ENCODE measurements at places on chromosomes 1 and 21.

DNA sequence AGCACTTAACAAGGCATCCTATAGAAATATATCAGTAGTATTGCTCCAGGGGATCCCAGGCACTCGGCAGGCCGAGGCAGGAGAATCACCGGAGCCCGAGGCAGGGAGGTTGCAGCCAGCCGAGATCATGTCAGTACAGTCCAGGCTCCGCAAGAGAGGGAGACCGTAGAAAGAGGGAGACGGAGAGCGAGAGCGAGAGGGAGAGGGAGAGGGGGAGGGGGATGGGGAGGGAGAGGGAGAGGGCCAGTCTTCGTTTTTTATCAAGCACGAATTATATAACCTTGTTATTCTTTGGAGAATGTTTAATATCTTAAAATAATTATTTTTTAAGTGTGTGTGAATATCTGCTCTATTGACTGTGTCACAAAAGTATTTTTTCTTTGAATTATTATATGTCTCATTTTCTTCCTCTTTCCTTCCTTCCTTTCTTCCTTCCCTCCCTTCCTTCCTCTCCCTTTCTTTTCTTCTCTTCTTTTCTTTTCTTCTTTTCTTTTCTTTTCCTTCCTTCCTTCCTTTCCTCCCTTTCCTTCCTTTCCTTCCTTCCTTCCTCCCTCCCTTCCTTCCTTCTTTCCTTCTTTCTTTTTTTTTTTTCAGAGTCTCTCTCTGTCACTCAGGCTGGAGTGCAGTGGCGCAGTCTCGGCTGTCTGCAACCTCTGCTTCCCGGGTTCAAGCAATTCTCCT lies 233.7 kb downstream of the SRGAP2C start:
- DNase-seq = no peak

- DNase-seq = no peak
Observed at GRCh38 chr1:38925391-38925790, 16.2 kb downstream of the RHBDL2 start.

DNA sequence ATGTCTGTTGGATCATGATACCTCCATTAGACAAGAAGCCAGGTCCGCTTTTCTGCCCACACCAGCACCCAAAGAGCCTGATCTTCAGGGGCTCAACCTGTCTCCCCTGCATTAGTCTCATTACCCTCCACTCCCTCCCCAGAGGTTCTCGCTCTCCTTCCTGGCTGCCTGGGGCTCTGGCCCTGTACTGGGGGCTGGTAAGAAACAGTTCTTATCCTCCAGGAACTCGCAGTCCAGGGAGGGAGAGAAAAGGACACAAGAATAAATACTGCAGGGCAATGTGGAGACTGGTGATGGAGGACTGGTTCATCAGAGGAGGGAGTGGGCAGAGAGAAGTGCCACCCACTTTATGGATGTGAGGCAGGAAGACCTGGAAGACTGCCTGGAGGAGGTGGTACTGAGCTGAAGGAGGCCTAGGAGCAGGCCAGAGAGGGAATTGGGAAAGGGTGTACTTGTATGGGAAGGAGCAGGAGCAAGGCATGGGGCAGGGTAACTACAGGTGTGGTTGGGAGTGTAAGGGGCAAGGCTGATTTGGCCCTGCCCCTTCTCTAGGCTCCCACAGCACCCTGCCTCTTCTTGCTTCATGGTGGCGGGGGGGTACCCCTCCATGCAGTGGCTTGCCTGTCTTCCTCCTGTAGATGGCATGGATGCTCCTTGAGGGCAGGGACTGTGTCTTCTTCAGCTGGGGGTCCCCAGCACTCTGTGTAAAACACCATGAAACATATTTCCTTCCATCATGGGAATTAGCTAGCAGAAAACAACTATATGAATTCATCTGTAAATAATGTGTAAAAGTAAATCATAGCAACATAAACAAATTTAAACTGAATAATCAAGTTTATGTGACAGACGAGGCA lies 5.0 kb downstream of the LRRC71 start:
- DNase-seq = no peak

GRCh38 chr1:210259561-210259960 lies 27.0 kb downstream of the SERTAD4 start:
- DNase-seq = no peak

DNA sequence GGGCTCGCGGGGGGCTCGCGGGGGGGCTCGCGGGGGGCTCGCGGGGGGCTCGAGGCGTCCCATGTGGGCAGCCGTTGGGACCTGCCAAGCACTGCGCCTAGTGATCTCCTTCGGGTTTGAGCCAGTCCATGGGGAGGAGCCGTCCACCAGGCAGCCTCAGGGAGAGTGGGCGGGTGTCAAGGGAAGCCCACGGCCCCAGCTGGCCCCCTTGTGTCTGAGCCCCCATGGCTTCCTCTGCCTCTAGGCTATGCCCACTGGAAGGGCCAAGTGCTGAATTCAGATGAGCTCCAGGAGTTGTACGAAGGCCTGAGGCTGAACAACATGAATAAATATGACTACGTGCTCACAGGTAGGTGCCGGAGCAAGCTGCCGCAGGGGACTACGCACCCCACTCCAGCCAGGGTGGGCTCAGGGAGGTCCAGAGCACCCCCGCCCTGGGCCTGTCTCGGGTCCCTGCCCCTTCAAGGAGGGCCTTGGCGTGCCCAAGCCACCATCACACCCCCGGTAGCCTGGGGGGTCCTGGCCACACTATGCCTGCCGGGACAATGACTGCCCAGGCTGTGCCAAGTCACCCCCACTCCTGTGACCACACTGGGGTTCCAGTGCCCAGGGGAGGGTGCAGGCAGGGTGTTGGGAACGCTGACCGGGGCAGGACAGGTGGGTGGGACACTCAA lies 22.6 kb downstream of the PDXK start:
- DNase-seq = no peak

DNA sequence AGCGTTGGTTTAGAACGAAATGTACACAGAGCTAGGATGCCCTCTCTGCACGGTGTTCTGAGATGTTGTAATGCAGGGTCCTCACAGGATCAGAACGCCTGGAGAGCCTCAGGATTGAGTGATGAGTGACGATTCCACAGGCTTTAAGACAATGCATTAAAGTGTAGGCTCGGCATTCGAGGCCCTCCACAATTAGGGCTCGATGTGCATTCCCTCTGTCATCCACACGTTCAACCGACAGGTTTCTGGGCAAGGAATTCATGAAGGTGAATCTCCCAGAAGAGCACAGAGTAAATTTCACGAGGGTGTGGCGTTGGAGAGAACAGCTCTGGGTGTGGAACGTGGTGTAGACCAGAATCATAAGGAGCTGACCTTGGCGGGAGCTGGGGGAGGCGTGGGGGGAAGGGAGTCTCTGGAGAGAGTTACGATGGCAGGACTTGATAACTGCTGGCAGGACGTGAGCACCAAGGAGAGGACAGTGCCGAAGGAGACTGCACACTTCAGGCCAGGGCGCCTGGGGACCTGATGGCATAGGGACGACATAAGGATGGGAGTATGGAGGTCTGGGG lies 51.0 kb upstream of the EFHD2 start:
- no peak for DNase-seq

DNA sequence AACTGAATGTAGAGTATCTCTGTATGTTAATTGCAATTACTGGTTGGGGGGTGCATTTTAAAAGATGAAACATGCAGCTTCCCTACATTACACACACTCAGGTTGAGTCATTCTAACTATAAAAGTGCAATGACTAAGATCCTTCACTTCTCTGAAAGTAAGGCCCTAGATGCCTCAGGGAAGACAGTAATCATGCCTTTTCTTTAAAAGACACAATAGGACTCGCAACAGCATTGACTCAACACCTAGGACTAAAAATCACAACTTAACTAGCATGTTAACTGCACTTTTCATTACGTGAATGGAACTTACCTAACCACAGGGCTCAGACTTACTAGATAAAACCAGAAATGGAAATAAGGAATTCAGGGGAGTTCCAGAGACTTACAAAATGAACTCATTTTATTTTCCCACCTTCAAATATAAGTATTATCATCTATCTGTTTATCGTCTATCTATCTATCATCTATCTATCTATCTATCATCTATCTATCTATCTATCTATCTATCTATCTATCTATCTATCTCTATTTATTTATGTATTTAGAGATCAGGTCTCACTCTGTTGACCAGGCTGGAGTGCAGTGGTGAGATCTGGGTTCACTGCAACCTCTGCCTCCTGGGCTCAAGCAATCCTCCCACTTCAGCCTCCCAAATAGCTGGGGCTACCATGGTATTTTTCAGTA lies 47.8 kb downstream of the CHML start:
- DNase-seq = no peak

DNA sequence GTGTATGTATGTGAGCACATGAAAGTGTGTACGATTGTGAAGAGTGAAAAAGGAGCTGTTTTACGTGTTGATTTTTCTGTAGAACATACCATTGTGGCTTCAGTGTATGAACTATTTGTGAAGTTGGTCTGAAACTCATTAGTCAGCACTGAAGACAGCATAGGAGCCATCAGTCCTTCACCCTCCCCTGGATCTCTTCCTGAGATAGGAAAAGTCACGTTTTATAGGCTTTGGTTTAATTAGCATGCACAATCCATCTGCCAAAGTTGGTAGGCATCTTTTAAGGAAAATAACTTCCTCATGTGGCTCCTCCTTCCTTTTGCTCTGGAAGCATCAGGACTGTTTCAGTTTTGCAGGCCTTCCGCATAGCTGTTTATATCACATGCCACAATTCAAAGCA lies 1.4 kb upstream of the RABIF start:
- DNase-seq = no peak

- DNase-seq = no peak
Observed at GRCh38 chr21:45211661-45212060, 76.0 kb downstream of the POFUT2 start.

GRCh38 chr21:28742527-28742926 lies 250.2 kb downstream of the LTN1 start:
- DNase-seq = no peak

GRCh38 chr21:20822666-20823065 lies 175.5 kb upstream of the NCAM2 start:
- no peak for DNase-seq

DNA sequence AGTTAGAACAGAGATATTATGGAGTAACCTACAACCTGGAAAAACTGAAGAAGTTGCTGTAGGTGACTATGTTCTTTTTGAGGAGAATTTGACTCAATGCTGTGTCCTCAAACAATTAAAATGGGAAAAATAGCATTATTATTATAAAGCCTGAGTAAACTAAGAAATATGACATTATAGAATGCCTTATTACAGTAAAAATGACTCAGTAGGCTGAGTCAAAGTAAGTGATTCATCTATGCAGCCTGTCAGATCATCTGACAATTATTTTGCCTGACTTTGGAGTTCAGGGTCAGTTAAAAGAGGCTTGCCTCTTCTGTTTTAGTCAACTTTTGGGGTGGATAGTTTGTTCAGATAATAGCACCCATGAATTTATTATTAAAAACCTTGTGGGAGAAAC lies 150.8 kb upstream of the PTGFR start:
- no peak for DNase-seq

DNA sequence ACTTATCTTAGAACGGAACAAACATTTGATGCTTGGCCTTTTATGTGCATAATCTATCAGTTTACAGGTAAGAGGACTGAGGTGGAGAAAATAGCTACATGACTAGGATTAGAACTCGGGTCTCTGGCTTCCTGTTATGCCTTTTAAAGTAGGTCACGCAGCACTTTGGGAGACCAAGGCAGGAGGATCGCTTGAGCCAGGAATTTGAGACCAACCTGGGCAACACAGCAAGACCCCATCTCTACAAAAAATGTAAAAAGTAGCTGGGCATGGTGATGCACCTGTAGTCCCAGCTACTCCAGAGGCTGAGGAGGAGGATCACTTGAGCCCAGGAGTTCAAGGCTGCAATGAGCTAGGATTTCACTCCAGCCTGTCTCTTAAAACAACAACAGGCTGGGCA lies 81.9 kb upstream of the AKT3 start:
- DNase-seq = no peak

DNA sequence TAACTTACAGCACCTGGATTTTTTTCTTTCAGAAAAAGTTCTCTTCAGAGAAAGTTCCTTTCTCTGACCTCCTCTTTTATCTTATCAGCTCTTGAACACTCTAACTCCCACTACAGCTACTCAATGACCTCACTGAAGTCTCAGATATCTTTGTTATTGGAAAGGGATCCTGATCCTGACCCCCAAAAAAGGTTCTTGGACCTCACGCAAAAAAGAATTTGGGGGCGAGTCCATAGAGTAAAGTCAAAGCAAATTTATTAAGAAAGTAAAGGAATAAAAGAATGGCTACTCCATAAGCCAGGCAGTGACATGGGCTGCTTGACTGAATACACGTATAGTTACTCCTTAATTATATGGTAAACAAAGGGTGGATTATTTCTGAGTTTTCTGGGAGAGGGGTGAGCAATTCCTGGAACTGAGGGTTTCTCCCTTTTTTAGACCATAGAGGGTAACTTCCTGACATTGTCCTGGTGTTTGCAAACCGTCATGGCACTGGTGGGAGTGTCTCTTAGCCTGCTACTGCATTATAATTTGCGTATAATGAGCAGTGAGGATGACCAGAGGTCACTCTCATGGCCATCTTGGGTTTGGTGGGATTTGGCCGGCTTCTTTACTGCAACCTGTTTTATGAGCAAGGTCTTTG lies 44.2 kb downstream of the WDR64 start:
- DNase-seq = no peak

GRCh38 chr1:74399249-74399648 lies 113.2 kb downstream of the LRRC53 start:
- DNase-seq = no peak

DNA sequence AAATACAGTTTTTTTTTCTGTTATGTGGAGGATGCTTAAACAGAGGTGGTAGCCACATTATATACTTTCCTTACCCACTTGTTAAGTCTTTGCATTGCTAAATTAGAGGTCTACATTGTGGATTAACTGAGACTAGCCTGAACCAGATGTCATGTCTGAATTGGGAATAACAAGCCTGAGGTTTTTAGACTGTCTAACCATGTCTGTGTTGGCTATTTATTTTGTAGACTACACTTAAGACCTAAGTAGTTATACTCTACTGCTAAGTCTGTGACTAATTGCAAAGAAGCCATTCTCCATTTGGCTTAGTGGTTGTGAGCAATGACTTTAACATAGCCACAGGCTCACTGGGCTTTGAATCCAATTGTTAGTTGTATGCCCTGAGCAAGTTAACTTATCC lies 45.4 kb downstream of the CDC14A start:
- DNase-seq = no peak

- peak; percentile 70 for DNase-seq
Observed at GRCh38 chr21:35204850-35205541, 155.9 kb upstream of the RUNX1 start.

Measured in psoas muscle (tissue), 8 donors.